ENCODE measurements at places on chromosomes 1 and 21.

GRCh38 chr1:94622757-94623156 lies 81.2 kb upstream of the F3 start:
- DNase-seq = no peak

DNA sequence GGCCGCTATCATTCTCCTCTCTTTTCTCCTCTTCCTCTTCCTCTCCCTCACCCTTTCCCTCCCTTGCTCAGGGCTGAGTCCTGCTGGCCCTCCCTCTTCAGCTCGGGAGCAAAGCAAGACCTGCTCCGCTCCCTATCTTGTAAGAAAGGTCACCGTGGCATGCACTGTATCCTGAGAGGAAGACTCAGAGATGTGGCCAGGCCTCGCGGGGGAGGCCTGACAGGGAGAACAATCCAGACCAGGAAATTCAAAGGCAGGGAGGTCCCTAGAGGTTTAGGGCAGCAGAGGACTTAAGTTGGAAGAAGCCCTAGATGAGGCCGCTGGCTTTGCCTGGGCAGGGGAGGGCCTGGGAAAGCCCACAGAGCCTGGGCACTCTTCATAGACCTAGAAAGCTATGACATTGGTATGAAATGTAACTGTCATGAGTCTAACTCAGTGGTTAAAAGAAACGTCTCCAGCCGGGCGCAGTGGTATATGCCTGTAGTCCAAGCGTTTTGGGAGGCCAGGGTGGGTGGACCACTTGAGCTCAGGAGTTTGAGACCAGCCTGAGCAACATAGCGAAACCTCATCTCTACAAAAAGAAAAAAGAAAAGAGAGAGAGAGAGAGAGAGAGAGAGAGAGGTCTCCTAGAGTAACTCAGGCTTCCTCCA lies 14.6 kb upstream of the PTAFR start:
- peak; percentile 37 for DNase-seq

DNA sequence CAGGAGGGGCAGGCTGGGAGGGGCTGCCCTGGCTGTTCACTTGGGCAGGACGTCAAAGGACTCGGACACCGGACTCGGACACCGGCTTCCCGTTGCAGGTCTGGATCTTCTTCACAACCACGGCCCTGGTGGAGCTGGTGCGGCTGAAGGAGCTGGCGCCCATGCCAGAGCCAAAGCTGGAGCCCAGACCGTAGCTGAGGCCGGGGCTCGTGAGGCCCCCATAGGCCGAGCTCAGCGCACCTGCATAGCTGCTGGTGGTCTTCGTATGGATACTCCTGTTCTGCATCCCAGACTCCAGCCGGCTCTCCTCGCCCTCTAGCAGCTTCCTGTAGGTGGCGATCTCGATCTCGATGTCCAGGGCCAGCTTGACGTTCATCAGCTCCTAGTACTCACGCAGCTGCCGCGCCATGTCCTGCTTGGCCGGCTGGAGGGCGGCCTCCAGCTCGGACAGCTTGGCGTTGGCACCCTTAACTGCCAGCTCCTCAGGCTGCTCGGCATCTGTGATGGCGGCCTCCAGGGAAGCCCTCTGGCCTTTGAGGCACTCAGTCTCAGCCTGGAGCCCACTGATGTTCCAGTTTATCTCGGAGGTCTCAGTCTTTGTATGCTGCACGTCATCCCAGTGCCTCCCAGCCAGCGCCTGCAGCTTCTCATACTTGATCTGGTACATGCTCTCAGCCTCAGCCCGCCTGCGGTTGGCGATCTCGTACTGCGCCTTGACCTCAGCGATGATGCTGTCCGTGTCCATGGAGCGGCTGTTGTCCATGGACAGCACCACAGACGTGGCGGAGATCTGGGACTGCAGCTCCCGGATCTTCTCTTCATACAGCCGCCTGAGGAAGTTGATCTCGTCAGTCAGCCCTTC lies 15.1 kb upstream of the KLF17 start:
- DNase-seq = peak; percentile 53

- DNase-seq = no peak
These were observed 150.9 kb downstream of the NTMT2 start for GRCh38 chr1:170296642-170297041.

- DNase-seq = no peak
These were observed 37.4 kb downstream of the CLCC1 start for GRCh38 chr1:108925920-108926319.

DNA sequence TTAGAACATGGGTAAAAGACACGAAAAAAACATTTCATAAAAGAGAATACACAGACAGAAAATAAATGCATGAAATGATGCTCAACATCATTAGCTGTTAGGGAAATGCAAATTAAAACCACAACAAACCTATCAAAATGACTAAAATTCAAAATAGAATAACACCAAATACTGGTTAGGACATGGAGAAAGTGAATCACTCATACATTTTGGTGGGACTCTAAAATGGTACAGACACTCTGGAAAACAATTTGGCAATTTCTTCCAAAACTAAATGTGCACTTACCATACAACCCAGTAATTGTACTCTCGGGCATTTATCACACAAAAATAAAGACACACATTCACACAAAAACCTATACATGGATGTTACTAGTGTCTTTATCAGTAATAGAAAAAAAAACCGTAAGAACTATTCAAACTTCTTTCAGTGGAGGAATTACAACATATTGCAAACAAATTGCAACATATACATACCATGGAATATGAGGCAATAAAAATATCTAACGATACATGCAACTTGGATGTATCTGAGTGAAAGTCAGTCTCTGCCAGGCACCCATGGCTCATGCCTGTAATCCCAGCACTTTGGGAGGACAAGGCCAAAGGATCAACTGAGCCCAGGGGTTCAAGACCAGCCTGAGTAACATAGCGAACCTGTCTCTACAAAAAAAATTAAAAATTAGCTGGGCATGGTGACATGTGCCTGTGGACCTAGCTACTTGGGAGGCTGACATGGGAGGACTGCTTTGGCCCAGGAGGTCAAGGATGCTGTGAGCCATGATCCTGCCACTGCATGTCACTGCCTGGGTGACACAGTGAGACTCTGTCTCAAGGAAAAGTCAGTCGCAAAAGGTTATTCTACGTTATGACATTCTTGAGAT lies 19.6 kb downstream of the HSF2BP start:
- DNase-seq = no peak

DNA sequence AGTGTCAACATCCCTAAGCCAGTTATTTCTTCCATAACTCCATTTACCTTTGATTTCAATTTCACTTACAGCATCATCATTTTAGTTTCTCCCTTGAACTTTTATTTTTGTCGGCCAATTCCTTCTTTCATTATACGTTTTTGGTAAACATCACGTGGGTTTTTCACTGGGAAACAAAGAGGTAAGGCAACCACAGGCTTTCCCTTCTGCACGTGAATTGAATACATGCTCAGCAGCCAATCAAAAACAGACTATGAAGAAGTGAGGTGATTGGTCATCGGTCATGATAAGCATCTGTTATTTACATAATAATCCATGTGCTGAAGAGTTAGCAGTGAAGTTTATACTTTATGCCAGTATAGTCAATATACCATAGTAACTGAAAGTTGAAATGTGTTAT lies 98.7 kb downstream of the NCAM2 start:
- DNase-seq = no peak

DNA sequence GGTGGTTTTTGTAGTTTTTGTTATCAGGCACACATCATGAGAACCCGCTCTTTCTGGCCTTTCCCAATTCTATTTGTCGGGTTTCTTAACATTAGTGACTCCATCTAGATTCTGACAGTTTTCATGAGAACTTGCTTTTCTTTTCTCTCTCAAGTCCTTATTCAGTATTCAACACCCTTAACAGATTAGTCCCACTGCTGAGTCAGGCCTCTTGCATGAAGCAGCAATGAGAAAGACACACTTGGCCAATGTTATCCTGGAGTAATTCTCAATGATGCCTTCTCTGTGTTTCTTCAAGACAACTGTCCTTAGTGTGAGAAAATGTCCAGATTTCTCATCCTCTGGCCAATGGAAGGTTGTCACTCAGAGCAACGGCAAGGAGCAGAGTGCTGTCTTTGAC lies 11.3 kb downstream of the FMO2 start:
- no peak for DNase-seq

- no peak for DNase-seq
These were observed 13.3 kb upstream of the BRWD1 start for GRCh38 chr21:39326607-39327307.

- peak; percentile 63 for DNase-seq
These were observed 1.5 kb downstream of the APOBEC4 start for GRCh38 chr1:183651612-183652011.

DNA sequence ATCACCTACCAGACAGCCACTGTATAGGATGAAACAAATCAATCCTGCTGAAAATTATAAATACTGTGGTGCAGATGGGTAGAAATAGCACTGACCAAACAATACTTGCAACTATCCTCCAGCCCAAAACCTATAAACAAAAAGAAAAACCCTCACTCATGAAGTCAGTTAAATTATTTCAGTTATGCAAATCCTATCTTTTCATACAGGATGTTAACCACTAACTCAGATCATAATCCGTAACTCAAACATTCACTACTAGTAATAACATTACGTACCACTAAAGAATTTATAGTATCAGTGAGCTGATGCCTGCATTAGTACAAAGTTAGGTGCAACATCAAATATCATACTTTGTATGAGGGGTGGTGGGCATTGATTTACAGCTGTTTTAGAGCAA lies 2.6 kb downstream of the NDC1 start:
- no peak for DNase-seq

DNA sequence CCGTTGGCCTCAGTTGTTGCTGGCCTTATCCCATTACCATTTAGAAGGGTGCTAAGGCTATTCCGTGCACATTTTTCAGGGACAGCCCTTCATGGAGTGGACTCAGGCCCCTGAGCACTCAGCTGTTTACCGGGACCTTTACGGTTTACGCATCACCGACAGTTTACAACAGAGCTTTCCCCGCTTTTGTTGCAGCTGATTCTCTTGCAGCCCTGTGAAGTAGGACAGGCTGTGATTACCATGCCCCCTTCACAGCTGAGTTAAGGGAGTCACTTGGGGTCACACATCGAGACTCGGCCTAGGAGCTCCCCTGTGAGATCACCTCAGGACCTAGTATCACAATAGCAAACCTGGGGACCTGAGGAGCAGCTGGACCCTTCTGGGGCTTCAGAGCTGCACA lies 41.9 kb downstream of the PTPRF start:
- no peak for DNase-seq

- DNase-seq = no peak
These were observed 53.8 kb upstream of the APP start for GRCh38 chr21:26224366-26224765.

DNA sequence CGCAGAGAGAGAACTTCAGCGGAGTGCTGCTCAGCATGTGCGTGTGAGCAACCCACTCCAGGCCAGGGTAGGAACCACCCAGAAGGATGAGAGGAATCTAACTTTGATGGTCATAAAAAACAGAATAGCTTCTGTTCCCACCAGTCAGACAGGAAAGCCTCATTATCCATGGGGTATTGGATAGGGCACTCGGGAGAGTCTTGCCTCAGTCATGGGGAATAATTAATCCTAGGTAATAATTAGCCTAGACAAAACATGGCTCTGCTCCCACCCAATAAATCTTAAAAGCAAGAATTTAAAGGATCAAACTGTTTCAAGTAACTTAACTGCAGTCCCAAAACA lies 35.3 kb downstream of the LDLRAD1 start:
- DNase-seq = no peak

DNA sequence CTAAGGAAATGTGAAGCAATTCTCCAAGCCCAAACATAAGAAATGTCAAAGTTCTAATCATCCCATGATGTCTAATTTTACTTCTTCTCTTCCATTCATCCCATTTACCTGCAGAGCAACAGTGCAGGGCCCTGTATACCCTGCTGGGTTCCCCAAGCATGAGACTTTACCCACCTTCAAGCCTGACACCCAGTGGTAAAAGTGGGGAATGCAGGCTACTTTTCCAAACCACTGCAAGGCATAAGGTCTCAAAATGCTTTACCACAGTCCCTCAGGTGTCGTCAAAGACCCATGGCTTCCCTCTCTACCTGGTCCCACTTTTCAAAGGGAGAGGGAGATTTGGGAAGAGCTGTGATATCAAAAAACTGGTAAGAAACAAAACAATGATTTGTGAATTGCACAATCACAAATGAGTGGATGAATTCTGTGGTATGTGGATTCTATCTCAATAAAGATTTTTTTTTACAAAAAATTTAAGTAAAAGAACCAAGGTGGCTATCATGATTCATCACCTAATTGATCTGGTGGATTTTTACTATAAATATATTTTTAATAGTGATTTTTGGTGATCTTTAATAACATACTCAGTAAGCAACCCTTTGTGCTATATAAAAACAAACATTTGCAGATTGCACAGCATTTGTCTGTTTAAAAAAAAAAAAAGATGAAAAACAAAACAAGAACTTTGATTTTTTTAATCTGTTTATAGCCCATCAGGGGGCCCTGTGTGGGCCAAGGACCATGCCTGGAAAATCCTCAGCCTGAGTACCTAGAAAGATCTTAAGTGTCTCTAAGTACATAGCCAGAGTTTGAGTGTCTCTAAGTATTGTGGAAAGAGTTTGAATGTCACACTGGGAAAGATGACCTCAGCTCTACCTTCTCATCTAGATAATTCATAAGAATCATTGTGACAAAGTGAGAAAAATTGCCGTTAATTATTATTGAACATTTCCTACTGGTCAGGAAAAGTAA lies 73.1 kb upstream of the GJB5 start:
- DNase-seq = peak; percentile 66

GRCh38 chr1:218459878-218460711 lies 115.0 kb downstream of the TGFB2 start:
- DNase-seq = peak; percentile 86

DNA sequence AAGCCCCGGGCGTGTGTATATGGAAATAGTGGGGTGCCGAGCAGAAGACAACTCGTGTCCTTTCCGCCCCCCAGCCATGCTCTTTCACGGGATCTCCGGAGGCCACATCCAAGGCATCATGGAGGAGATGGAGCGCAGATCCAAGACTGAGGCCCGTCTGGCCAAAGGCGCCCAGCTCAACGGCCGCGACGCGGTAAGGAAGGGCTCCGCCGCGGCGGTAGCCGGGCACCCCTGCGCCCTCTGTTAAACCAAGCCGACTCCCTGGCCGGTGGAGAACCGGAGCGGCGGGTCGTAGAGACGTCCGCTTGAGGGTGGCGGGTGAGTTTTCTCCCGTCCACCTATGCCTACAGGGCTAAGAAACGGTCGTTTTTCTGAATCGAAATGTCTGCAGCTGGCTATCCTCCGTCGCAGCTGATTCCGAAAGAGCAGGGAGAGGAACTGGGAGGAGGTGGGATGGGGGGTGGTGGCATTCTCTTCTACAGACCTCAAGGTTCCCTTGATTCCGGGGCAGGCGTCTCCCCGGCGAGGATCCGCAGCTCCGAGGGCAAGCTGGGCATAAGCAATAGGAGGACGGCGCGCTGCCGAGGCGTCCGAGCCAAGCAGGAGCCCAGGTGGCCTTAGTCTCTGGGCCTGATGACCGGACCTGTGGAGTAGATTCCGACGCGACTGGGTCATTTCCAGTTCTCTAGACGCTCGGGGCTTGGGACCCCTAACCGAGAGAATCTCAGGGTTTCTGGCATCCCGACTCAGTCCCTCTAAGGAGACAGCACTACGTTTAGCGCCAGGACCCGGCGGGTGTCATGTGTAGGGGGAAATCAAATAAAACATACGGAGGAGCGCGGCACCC lies 856 bp downstream of the LHX9 start:
- DNase-seq = peak; percentile 29

GRCh38 chr1:229230140-229230892 lies 40.6 kb upstream of the RAB4A start:
- DNase-seq = no peak
